SK-N-SH (cell line): ENCODE measurements at places on chromosomes 12 and 14. TPM values are rescaled to one million over a fixed set of nuclear protein-coding genes. Genes with fewer than 3 reads are reported as not detected.

DNA sequence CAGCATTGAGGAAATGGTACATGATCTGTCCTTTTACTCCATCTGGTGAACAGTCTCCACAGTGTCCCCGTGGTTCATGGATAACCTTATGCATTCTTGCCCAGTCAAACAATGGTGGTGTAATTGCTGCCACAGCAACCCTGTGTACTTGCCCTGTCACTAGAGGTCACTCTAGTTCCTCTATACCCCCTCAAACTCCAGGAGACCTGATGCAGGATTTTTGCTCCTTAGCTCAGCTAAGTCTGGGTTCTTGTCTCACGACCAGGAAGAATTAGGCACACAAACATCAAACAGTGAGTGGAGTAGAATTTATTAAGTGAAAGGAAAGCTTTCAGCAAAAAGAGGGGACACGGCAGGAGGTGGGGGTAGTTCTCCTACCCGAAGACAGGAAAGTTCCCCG lies 24.7 kb upstream of the EEA1 start:
- no peak for DNase-seq

GRCh38 chr14:96351986-96352385 lies 11.2 kb downstream of the ATG2B start:
- no peak for DNase-seq

DNA sequence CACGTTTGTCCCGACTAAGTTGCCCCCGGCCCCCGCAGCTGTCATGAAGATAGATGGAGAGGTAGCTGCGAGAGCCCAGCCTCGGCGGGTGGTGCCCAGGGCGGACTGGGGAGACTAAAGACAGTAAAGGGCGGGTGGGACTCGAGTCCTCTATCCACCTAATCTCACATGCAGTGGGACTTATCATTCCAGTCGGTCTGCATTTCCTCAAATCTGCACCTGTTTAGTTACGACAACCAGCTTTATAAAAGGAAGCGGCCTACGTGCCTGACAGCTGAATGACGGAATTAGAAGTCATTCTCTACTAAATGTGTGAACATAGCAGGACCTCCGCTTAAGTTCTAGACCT lies 109.8 kb upstream of the EGLN3 start:
- no peak for DNase-seq

GRCh38 chr12:52081263-52081733 lies 1.8 kb downstream of the SMIM41 start:
- DNase-seq, result peak; percentile 57

DNA sequence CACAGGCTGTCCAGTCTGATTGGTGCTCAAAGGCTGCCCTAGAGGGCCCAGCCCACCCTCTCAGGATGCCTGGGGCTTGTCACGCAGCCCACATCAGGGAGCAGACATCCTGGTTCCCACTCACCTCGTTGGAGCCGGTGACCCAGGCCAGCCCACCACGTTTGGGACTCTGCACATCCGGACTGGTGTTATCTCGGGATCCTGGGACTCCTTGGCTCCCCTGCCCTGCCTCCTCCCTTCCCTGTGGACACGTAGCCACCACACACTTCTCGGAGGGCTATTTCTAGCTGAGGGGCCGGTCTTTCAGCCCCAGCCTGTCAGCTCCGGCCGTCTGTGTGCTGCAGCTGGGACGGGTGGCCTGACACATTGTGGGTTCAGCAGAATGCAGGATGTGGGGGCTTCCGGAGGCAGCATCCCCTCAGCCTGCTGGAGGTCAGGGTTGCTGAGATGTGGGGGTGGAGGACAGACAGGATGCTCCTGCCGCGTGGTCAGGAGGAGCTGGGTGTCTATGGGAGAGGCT lies 12.8 kb upstream of the FGF23 start:
- no peak for DNase-seq

DNA sequence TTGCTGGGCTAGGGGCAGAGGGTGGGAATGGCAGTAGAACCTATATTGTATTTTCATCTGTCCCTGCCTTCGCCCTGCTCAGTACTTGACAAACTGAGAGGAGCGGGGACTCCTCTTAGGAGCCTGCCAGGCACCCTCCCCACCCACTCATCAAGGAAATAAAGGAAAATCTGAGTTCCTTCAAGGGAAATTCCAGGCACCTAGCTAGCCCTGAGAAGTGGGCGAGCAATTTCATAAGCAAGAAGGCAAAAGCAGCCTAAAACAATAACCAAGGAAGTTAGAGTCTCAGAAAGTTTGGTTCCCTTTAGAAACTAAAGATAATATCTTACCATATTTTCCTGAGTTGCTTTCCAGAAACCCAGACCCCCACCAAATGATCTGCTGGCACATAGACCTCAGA lies 10.6 kb upstream of the PLEKHD1 start:
- no peak for DNase-seq

GRCh38 chr14:51539571-51540037 lies 112.1 kb upstream of the FRMD6 start:
- DNase-seq, result no peak

GRCh38 chr12:89245090-89245489 lies 107.2 kb downstream of the DUSP6 start:
- DNase-seq, result no peak

DNA sequence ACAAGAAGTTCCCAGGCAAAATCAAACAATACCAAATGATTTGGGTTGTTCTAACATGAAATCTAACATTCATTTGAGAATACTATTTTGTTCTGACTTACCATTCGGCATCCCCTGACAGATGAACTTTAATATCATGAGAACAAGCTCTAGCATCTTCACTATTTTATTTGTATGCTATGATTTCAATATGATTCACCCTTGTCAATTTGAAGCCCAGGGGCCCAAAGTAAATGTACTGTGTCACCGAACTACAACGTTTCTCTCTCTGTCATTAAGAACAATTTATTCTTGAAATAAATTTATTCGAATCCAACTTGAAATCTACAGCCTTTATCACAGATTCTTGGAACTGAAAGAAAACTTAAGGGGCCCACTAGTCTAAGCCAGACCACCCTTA lies 146.2 kb upstream of the RASSF8 start:
- DNase-seq, result no peak

GRCh38 chr12:118327391-118327790 lies 45.3 kb downstream of the TAOK3 start:
- DNase-seq, result no peak

- no peak for DNase-seq
Measured at GRCh38 chr12:99476956-99477355, 170.6 kb upstream of the GARIN6 start.

- DNase-seq, result peak; percentile 44
Measured at GRCh38 chr12:51889216-51890132, 1.6 kb downstream of the ANKRD33 start.

- no peak for DNase-seq
Measured at GRCh38 chr12:62805517-62805916, 129.4 kb downstream of the PPM1H start.

- no peak for DNase-seq
Measured at GRCh38 chr12:117033382-117034221, 65.6 kb downstream of the TESC start.

GRCh38 chr14:32109676-32110547 lies 32.8 kb downstream of the ARHGAP5 start:
- no peak for DNase-seq

DNA sequence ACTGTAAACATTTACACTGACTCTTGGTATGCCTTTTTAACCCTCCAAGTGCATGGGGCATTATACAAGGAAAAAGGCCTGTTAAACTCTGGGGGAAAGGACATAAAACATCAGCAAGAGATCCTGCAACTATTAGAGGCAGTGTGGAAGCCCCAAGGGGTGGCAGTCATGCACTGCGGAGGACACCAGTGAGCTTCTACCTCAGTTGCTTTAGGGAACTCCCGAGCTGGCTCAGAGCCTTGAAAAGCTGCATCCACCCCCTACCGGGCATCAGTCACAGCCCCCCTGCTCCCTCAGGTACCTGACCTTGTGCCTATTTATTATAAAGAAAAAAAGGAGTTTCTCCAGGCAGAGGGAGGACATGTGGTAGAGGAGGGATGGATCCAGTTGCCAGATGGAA lies 695.6 kb upstream of the LMO3 start:
- no peak for DNase-seq

The C3AR1 gene
- 1.4 and 1.6 TPM in 2 replicates for polyA plus RNA-seq

The PDE3A gene
- 0.67 and 0.88 TPM in 2 replicates for polyA plus RNA-seq

The STAT6 gene
- 0.15 and 0.42 TPM in 2 replicates for polyA plus RNA-seq

The HOXC13 gene
- not detected in 2 replicates for polyA plus RNA-seq

The LRFN5 gene
- not detected in 2 replicates for polyA plus RNA-seq

The SIX1 gene
- 31.2 and 52.1 TPM in 2 replicates for polyA plus RNA-seq

The AQP6 gene
- 0.10 and 0.21 TPM in 2 replicates for polyA plus RNA-seq

The KRT77 gene
- polyA plus RNA-seq, result not detected in 2 replicates
